ENCODE measurements at places on chromosomes 5 and 9.

- no peak for DNase-seq
Measured at GRCh38 chr9:86324308-86324707, 29.9 kb downstream of the TUT7 start.

DNA sequence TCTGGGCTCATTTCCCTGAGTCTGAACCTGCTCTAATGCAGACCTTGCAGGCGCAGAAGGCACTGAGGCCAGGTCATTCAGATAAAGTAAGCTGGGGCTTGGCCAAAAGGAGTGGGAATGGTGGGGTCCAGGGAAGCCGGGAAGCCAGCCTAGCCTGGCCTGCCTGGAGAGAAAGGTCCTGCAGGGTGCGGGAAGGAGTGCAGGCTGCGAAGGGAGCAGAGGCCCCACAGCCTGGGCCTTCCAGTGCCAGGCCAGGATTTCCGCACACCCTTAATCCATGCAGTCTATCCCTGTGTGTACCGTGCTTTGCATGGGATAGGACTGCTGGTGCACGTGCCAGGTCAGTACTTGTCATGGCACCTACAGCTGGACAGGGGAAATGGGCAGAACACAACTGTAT is 3.6 kb upstream of the STING1 start:
- DNase-seq = no peak

DNA sequence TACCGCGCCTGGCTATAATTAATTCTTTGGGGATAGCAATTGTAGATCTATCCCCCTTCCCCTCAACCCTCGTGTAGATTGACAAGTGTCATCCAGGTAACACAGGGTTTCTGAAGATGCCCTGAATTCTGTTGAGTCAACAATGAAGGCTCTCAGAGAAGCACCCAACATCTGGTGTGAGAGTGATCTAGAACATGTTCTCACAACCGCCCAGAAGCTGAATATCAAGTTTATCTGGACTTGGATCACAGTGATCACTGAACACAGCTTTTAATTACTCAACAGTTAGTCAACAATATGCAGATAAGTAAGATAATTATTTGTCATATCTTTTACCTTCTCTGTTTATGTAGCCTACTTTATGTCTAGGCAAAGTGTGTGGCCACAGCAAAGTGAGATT is 204.2 kb upstream of the RGMB start:
- DNase-seq = no peak

- DNase-seq = no peak
Measured at GRCh38 chr9:73269430-73270101, 117.9 kb downstream of the ANXA1 start.

DNA sequence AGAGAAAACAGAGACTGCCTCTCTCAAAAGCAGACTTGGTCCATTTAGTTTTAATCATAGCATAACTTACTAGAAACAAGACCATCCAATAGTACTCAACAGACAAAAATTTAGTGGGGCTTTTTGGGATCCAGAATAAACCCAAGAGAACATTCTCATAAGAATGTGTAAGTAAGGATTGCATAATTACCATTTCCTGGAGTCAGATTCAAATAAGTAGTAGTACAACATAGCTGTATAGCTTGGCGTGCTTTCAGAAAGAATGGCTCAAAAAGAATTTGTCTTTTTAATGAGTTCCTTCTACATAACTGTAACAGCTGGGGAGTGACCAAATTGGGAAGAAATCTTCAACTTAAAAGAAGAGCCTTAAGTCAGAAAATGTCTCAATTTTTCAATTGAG is 145.4 kb downstream of the DENND1A start:
- no peak for DNase-seq
